ENCODE measurements at places on chromosomes 16 and 17. TPM values are rescaled to one million over a fixed set of nuclear protein-coding genes. Genes with fewer than 3 reads are reported as not detected.

DNA sequence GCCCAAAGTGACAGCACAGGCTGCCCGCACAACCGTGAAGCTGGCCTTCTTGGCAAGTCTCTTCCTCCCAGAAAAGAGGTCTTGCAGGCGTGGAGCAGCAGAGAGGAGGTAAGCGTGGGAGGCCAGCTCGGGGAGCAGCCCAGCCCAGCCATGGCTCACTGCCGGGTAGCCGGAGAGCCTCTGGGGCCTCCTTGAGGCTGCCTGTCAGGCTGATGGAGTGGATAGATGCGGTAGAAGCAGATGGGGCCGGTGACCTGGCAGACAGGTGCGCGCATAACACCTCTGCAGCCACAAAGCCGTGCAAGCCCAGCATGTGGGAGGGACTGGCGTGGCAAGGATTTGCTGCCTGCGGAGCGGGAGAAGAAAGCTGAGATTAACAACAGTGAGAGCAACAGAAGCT, 17.1 kb upstream of the DOK4 start:
- no peak for ATAC-seq
- H3K4me3 ChIP-seq = no peak overlapping the region
- H3K27me3 ChIP-seq = peaks cover 13% of the 10 kb centered on the region
- no peak overlapping the region for H3K27ac ChIP-seq
- no peaks in the 10 kb centered on the region for H3K4me1 ChIP-seq

- H3K27me3 ChIP-seq = no peaks in the 10 kb centered on the region
- H3K27ac ChIP-seq = no peak overlapping the region
- H3K4me1 ChIP-seq = no peaks in the 10 kb centered on the region
- no peak for ATAC-seq
These were observed 23.5 kb downstream of the RDM1 start for GRCh38 chr17:35906926-35907637.

GRCh38 chr17:5931616-5932015, 138.6 kb upstream of the WSCD1 start:
- no peak overlapping the region for H3K27ac ChIP-seq
- no peaks in the 10 kb centered on the region for H3K36me3 ChIP-seq
- H3K4me1 ChIP-seq = no peaks in the 10 kb centered on the region
- H3K4me3 ChIP-seq = no peak overlapping the region
- ATAC-seq = no peak
- H3K27me3 ChIP-seq = peaks cover 33% of the 10 kb centered on the region

GRCh38 chr16:86965840-86966550, 351.2 kb downstream of the C16orf95 start:
- H3K27me3 ChIP-seq = peaks cover 56% of the 10 kb centered on the region
- no peaks in the 10 kb centered on the region for H3K36me3 ChIP-seq
- no peak overlapping the region for H3K27ac ChIP-seq
- no peak overlapping the region for H3K4me3 ChIP-seq

DNA sequence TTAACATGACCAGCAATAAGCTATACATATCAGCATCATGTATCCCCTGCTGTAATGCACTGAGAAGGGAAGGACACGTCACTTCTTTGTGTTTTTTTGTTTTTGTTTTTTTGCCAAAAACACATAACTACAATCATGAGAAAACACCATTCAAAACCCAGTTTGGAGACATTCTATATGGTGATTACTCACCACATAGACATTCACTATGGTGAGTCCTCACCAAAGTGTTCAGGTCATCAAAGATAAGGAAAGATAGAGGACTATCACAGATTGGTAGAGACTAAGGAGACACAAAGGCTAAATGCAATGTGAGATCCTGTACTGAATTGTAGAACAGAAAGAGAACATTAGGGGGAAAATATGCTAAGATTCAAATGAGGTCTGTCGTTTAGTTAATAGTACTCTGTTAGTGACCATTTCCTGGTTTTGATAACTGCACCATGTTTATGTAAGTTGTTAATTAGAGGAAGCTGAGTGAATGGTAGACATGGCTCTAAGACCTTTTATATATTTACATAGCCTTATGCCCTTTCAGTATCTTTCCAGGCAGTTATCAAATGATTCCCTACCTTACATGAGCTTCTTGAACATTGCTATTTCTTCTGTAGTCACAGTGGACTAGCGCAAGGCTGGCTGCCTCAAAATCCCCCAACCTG, 46.6 kb downstream of the PIK3R5 start:
- H3K27ac ChIP-seq = no peak overlapping the region
- peaks cover 30% of the 10 kb centered on the region for H3K27me3 ChIP-seq
- H3K4me1 ChIP-seq = no peaks in the 10 kb centered on the region
- no peak for ATAC-seq
- H3K4me3 ChIP-seq = no peak overlapping the region
- no peaks in the 10 kb centered on the region for H3K36me3 ChIP-seq

DNA sequence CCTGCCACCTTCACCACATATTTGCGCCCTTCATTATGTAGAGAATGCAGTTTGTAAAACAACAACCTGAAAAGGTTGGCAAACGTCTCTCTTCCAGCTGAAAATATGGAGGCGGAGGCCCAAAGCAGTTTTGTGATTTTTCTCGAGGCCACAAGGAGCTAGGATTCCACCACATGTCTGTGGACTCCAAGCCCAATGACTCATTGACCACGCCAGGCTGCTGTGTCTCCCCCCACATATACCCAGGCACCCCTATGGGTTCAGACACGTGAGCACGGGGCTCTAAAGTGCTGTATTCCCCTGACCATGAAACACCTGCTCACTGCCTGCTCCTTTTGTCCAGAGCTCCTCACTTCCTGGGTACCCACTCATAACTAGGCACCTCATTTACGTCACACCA, 121.4 kb upstream of the CDH5 start:
- H3K4me1 ChIP-seq = no peaks in the 10 kb centered on the region
- no peaks in the 10 kb centered on the region for H3K27me3 ChIP-seq
- no peaks in the 10 kb centered on the region for H3K36me3 ChIP-seq
- no peak overlapping the region for H3K27ac ChIP-seq

DNA sequence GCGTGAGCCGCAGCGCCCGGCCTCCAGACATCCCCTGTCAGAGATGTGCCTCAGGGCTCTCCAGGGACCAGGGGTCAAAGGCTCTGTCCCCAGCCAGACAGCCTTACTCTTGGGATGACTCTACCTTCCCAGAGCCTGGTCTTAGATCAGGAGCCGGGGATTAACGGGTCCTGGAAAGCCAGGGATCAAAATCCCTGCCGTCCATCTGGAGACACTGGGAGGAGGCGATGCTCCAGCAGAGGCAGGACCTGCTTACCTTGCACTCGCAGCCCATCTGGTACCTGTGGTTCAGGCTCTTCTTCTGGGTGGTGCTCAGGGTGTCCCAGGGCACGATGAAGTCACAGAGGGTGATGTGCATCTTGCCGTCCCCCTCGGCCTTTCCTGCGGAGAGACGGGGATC, 16.7 kb upstream of the USP36 start:
- no peak for ATAC-seq
- no peaks in the 10 kb centered on the region for H3K36me3 ChIP-seq
- peak overlapping the region; percentile 19 for H3K27ac ChIP-seq
- no peaks in the 10 kb centered on the region for H3K4me1 ChIP-seq

GRCh38 chr17:72434991-72435618, 314.3 kb downstream of the SOX9 start:
- H3K27me3 ChIP-seq = no peaks in the 10 kb centered on the region
- H3K4me1 ChIP-seq = no peaks in the 10 kb centered on the region
- H3K36me3 ChIP-seq = no peaks in the 10 kb centered on the region
- H3K4me3 ChIP-seq = no peak overlapping the region
- ATAC-seq = no peak

- ATAC-seq = no peak
- H3K27me3 ChIP-seq = peaks cover 61% of the 10 kb centered on the region
- H3K36me3 ChIP-seq = no peaks in the 10 kb centered on the region
These were observed 177.4 kb upstream of the SDK2 start for GRCh38 chr17:73821665-73822064.

DNA sequence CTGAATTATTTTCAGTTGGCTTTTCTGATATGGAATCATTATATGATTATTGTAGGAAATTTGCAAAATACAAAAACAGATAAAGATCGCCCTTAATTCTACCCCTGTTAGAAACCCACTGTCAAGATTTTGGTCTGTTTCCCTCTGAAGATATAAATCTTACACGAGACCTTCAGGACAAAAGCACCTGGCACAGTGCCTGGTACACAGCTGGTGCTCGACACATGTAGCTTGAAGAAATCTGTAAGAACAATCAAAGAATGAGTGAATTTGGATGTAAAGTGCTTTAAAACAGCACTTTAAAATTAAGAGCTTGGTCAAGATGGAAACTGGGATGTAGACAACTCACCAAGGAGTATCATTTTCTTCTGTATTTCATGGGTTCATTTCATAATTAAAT, 181.1 kb downstream of the C16orf78 start:
- H3K4me1 ChIP-seq = no peaks in the 10 kb centered on the region
- no peak overlapping the region for H3K4me3 ChIP-seq
- no peak for ATAC-seq
- H3K27me3 ChIP-seq = no peaks in the 10 kb centered on the region
- no peaks in the 10 kb centered on the region for H3K36me3 ChIP-seq

GRCh38 chr16:64416216-64417005, 705.5 kb downstream of the CDH11 start:
- H3K4me1 ChIP-seq = no peaks in the 10 kb centered on the region
- no peaks in the 10 kb centered on the region for H3K36me3 ChIP-seq
- no peak overlapping the region for H3K27ac ChIP-seq
- H3K4me3 ChIP-seq = peak overlapping the region; percentile 30

DNA sequence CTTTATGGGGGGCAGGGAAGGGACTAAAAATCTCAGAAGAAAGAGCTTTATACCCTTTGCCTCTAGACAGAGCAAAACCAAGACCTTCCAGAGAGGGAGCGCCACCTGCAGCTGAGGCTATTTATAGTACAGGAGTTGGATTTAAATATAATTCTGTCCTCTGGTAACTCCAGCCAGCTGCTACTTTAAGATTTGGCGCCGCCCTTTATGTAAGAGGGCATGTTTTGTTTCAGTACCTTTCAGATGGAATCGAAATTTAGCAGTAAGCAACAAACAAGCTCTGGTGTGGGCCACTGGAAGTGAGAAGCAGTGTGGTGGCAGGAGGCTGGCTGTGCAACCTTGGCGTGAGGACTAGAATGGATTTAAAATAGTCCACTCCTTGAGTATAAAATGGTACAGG, 5.2 kb upstream of the GUCY2D start:
- H3K27me3 ChIP-seq = peaks cover 45% of the 10 kb centered on the region
- no peak overlapping the region for H3K4me3 ChIP-seq
- no peaks in the 10 kb centered on the region for H3K36me3 ChIP-seq
- H3K27ac ChIP-seq = no peak overlapping the region

- no peak for ATAC-seq
- no peaks in the 10 kb centered on the region for H3K4me1 ChIP-seq
- no peaks in the 10 kb centered on the region for H3K27me3 ChIP-seq
- H3K36me3 ChIP-seq = no peaks in the 10 kb centered on the region
- H3K4me3 ChIP-seq = no peak overlapping the region
These were observed 291.2 kb downstream of the CDH11 start for GRCh38 chr16:64830653-64831052.

DNA sequence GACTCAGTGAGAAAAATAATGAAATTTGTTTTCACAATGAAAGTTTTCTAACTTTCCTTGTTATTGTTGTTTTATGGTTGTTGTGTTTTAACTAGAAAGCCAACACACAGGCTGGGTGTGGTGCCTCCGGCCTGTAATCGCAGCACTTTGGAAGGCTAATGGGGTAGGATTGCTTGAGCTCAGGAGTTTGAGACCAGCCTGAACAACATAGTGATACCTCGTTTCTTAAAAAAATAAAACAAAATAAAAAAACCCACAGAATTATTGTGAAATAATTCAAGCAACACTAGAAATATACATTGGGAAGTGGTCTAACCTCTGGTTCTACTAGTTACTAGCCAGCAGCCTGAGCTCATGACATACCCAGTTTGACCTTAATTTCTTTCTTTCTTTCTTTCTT, 630 bp downstream of the MILR1 start:
- no peak for ATAC-seq
- H3K27me3 ChIP-seq = no peaks in the 10 kb centered on the region
- H3K4me3 ChIP-seq = no peak overlapping the region
- no peaks in the 10 kb centered on the region for H3K36me3 ChIP-seq
- H3K4me1 ChIP-seq = no peaks in the 10 kb centered on the region

DNA sequence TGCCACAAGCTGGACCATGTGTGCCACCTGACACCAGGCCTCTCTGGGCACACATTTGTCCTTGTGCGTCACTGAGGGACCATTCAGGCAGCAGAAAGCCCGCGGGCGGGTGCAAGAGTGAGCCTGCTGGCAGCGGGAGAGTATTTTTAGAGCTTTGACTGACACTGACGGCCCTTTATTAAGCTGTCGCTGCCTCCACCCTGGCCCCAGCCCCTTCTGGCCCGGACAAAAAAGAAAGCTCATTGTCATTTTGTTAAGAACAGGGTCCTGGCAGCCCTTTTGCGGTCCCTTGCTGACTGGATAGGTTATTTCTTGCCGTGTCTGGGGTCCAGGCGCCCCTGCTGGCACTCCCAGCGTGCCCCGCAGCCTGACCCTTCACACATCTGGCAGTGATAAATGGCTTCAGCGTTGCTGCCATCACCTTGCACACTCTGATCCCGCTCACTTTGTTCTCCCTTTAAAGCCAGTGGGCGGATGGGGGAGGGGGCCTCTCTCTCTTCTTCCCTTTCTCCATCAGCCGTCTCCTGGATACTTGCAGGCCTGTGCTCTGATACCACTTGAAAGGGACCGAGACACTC, 78.4 kb upstream of the NKD1 start:
- H3K27ac ChIP-seq = no peak overlapping the region
- no peak for ATAC-seq
- no peaks in the 10 kb centered on the region for H3K36me3 ChIP-seq
- peaks cover 8% of the 10 kb centered on the region for H3K4me1 ChIP-seq
- H3K27me3 ChIP-seq = peaks cover 23% of the 10 kb centered on the region

DNA sequence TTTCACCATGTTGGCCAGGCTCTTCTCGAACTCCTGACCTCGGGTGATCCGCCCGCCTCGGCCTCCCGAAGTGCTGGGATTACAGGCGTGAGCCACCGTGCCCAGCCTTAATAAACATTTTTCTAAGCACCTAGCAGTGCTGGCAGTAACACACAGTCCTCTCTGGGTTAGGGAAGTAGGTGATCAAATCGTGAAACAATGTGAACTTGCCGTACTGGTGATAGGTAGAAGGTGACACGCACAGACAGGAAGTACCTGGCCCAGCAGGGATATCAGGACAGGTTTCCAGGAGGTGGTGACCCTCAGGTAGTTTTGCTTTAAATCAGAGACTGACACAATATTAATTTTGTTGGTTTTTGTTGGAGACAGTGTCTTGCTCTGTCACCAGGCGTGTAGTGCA, 4.5 kb downstream of the PLD2 start:
- no peaks in the 10 kb centered on the region for H3K27me3 ChIP-seq
- peaks cover 11% of the 10 kb centered on the region for H3K4me1 ChIP-seq
- ATAC-seq = no peak
- H3K27ac ChIP-seq = no peak overlapping the region

- no peak for ATAC-seq
- H3K4me1 ChIP-seq = no peaks in the 10 kb centered on the region
- H3K27me3 ChIP-seq = no peaks in the 10 kb centered on the region
- H3K27ac ChIP-seq = no peak overlapping the region
- no peak overlapping the region for H3K4me3 ChIP-seq
These were observed 58.1 kb upstream of the GOT2 start for GRCh38 chr16:58792188-58792587.

GRCh38 chr17:1560101-1560857, 2.3 kb downstream of the PITPNA start:
- ATAC-seq = no peak
- H3K27ac ChIP-seq = no peak overlapping the region
- no peak overlapping the region for H3K4me3 ChIP-seq
- H3K27me3 ChIP-seq = no peaks in the 10 kb centered on the region
- no peaks in the 10 kb centered on the region for H3K4me1 ChIP-seq

Gene MT1F
- total RNA-seq = 4.6 TPM

Gene SLC5A2
- total RNA-seq = not detected

Gene MARCHF10
- total RNA-seq = not detected

Gene CES4A
- total RNA-seq = 1.2 TPM

Gene CHD9NB
- not detected for total RNA-seq

Gene SLX1B
- total RNA-seq = 21.1 TPM

Gene FDXR
- total RNA-seq = 3.9 TPM

Gene CCL13
- total RNA-seq = 2.3 TPM

All from gastroesophageal sphincter (tissue), 4 donors.